ENCODE measurements at places on chromosomes 13 and 19. TPM values are rescaled to one million over a fixed set of nuclear protein-coding genes. Genes with fewer than 3 reads are reported as not detected.

CEACAM1 gene
- total RNA-seq: 0.94 TPM

ZNF112 gene
- total RNA-seq: 3.2 TPM

DNA sequence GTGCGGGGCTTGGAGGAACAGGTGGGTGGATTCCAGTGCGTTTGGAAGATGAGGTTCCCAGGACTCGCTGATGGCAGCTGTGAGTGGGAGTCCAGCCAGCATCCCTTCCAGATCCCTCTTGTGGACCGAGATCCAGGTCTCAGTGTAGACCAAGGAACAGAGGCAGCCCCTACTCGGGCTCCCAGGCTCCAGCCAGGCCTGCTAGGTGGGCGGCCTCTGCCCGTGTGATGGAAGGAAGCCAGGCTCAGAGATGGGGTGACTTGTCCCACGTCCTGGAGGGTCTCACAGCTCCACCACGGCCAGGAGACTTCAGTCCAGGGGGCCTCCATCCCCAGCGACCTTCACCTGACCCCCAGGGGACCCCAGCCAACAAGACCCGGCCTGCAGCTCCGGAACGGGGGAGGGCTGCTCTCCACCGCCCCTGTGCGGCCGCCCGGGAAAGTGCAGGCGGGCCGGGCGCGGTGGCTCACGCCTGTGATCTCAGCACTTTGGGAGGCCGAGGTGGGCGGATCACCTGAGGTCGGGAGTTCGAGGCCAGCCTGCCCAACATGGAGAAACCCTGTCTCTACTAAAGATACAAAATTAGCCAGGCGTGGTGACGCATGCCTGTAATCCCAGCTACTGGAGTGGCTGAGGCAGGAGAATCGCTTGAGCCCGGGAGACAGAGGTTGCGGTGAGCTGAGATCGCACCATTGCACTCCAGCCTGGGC is 729 bp upstream of the MADCAM1 start:
- no peaks in the 10 kb centered on the region for H3K36me3 ChIP-seq
- DNase-seq: no peak
- H3K4me3 ChIP-seq: no peak overlapping the region

- H3K27me3 ChIP-seq: no peaks in the 10 kb centered on the region
- H3K27ac ChIP-seq: no peak overlapping the region
- H3K36me3 ChIP-seq: no peaks in the 10 kb centered on the region
- no peak for DNase-seq
These were observed 5.6 kb upstream of the KLK13 start for GRCh38 chr19:51070334-51071094.

- no peaks in the 10 kb centered on the region for H3K27me3 ChIP-seq
- no peak overlapping the region for H3K27ac ChIP-seq
- no peaks in the 10 kb centered on the region for H3K36me3 ChIP-seq
- no peaks in the 10 kb centered on the region for H3K4me1 ChIP-seq
- H3K4me3 ChIP-seq: no peak overlapping the region
- no peak for DNase-seq
These were observed 17.9 kb downstream of the FBN3 start for GRCh38 chr19:8131517-8131916.
